ENCODE measurements at places on chromosomes 16 and 17.

DNA sequence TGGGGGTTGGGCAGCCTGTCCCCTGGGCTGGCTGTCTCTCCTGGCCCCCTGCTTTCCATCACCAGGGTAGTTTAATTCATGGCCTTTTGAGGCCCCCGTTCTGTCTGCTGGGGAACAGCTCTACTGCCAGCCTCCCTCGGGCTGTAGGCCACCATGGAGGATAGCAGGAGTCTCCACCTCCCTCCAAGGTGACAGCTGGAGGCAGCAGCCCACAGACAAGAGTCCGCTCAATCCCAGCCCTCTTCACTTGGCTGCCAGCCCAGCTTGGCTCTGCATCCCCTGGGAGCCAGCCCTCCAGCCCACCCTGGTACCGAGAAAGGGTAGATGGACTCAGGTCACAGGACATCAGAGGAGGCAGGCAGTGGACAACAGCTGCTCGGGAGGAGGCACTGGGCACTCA is 194.6 kb upstream of the SDK2 start:
- no peak for DNase-seq

DNA sequence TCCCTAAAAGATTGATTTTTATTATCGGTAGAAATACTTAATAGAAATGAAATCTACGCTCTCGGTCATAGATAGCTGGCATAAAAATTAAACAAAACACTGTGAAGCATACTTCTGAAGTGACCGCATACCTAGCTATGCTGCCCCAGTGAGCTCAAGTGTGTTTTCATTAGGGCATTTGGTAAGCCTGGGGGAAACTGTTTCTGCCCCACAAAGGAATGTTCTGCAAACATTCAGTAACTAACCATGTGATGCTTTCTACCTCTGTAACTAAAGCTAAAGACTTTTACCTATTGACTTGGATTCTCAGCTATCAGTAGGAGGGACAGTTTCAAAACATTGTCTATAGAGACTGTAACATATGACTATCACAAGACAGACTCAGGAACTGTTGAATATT is 93.5 kb upstream of the HSBP1 start:
- no peak for DNase-seq

DNA sequence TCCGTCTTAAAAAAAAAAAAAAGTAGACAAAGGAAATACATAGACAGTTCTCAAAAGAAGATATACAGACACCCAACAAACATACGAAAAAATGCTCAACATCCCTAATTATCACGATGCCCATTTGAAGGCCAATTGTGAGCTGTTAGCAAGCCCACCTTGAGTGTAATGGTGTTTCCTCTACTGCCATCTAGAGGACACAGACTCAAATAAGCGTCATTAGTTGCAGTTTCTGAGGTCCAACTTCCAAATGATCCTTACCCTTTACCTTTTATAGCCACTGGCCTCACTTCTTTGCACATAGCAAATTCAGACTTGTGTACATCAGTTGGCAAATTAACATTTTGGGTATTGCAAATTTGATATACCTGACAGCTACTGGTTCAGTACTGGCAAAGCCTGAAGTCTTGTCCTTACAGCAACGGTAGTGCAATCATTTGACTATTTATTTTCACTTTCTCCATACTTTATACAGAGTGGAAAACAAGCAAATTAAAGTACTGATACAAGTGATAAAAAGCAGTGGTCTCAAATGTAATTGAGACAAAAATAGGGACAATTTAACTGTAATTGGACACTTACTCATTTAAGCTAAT is 536.3 kb upstream of the EEF2KMT start:
- peak; percentile 4 for DNase-seq

GRCh38 chr16:66608241-66609138 is 4.0 kb downstream of the CMTM3 start:
- peak; percentile 77 for DNase-seq

DNA sequence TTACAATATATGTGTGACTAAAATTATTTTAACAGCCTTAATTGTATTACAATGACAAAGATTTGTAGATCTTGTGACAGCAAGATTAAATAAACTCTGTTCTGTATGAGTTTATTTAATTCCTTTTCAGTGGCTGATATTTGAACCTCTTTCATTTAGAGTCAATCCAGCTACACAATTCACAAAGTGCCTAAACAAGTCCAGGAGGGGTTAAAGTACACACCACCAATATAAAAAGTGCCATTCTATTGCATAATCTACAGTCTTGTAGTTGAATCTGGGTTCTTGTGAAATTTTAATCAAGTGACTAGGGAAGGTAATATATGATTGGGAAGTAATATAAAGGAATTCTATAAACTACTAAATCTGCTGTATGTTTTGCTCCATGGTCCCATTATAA is 3.9 kb upstream of the NFAT5 start:
- no peak for DNase-seq

- no peak for DNase-seq
Observed at GRCh38 chr17:83079766-83080578, 563 bp downstream of the METRNL start.

DNA sequence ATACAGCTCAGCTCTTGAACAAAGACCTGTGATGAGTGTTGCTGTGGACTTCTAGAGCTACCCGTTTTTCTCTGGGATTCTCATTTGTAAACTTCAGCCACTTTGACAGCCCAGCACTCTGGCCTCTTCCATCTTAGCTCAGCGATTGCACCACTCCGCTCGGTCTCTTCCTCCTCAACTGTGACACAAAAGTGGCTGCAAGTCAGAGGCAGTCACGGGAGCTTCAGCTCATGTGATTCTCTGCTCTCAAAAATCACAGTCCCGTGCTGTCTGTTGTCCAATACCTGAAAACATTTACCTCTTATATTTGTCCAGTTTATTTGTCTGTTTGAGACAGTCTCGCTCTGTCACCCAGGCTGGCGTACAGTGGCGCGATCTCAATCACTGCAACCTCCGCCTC is 75.7 kb upstream of the DNAH17 start:
- no peak for DNase-seq

- no peak for DNase-seq
Observed at GRCh38 chr16:56197192-56197992, 6.1 kb downstream of the GNAO1 start.
